Gastrocnemius medialis (tissue), 4 donors: ENCODE measurements at places on chromosomes 3 and 15.

GRCh38 chr15:58568157-58568571, 136.4 kb downstream of the LIPC start:
- no peak for DNase-seq

- DNase-seq = no peak
Observed at GRCh38 chr3:131735544-131735943, 232.8 kb upstream of the MRPL3 start.

DNA sequence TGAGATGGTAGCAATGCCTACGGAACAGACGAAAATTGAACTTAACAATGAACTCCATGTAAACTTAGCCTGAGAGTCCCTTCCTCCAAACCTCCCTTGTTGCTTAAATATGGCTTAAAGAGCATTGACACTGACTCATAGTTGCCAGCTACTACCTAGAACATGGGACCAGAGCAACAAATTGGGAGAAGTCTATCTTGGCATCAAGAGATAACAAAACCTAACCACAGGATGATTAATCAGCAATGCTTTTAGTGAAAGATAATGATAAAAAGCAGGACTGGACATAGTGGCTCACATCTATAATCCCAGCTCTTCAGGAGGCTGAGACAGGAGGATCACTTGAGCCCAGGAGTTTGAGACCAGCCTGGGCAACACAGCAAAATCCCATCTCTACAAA, 117.8 kb upstream of the MNS1 start:
- DNase-seq = no peak

GRCh38 chr3:127831723-127832172, 9.4 kb upstream of the MGLL start:
- no peak for DNase-seq

DNA sequence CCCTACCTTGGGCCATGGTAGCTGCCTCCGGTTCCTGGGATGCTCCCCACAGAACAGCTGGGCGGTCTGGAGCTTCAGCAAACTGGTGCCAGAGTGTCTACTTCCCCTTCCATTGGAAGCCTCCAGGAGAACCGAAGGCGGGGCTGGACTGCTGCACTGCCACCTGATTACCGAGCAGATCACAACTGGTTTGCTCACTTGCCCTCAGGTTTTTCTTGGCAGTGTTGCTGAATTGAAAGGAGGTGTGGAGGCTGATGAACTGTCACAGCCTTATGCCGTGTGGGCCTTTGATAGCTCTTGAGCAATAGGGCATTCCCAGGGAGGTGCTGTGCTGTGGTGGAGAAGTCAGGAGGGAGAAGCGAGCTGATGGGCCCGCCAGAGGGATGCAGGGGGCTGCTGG, at the start of gene TGM5:
Gene TGM5 (minus strand): TSS at position 95 of the 400 bp plus-strand sequence. CDS start 79 bp downstream, at position 16.
- no peak for DNase-seq

DNA sequence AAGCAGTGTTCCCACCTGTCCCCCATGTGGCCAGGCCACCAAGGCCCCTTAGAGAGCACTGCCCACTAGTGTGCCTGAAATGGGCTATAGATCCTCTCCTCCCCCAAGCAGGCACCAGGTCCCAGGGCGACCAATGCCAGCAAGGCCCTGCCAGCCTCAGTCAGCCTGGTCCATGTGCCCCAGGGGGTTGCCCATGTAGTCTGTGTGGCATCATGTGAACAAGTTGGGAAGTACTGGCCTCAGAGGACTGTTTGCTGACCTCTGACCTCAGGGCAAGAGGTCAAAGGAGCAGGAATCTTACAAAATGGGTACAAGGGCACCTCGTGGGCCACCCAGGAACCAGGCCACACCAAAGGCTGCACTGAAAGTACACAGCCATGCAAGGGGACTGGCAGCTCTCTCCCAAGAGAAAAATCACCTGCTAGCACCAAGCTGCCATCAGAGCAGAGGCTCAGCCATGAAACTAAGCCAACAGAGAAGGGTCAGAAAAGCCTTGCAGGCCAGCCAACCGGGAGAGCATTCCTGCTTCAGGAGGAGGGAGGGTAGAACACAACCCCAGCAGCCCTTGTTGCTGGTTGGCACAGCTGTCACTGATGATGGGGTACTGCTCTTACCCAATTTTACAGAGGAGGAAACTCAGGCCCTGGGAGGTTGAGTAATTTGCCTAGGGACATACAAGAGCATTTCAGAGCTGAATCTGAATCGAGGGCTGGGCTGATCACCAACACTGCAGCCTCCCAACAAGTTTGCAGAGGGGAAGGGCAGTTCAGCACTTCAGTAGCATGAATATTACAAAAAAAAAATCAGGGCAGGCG, 5.2 kb upstream of the FURIN start:
- peak; percentile 64 for DNase-seq

GRCh38 chr3:104763007-104763406, 603.7 kb upstream of the ALCAM start:
- DNase-seq = no peak

DNA sequence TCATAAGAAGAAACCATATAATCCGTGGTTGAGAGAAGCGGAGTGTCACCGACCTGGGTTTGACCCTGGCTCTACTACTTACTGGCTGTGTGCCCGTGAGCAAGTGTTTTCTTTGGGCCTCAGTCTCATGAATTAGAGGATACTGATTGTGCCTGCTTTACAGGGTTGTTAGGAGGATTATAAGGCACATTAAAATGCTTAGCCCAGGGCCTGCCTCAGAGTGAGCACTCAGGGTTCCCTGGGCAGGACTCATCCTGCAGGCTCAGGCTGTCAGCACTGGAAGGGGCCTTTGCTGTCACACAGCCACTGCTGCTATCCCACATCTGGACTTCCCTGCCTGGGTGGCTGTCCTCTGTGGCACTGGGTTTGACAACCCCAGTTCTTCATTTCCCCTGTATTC, 4.7 kb downstream of the PLA2G4F start:
- DNase-seq = no peak

DNA sequence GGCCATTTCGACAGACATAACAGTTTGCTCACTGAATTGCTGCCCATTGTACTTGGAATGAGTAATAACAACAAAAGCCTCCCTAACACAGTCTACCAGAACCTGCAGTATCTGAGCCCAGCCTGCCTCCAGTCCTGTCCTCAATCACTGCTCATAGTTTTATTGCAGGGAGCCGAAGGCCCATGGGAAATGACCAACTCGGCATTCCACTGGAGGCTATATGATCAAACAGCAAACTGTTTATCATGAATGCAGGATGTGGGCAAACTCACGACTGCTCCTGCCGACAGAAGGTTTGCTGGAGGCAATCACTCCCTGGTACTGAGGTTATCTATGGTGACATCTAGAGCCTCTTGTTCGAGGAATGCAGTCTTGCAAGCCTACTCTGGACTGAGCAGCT, 46.3 kb downstream of the LSM3 start:
- no peak for DNase-seq

DNA sequence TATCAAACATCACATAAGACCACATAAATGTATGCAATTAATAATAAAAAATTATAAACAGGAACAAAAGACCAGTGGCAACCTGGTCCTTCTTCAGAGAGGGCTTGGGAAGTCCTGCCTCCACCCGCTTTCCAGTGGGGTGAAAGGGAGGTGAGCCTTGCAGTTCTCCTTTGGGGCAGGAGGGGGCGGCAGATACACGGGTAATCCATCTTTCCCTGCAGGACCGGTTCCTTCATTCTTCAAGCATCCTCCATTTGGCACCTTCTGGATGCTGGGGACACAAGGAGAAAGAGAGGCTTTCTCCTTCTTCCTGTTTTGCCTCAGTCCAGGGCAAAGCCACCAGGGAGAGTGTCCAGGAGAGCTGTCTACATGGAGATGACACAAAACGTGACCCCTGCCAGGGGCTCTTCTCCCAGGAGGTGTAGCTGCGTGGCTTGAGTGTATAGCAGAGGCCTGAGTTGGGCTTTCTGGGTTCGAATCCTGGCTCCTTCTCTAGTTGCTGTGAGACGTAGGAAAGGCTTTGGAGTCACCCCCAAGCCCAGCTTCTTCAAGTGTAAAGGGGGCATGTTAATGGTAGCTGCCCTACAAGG, 23.2 kb downstream of the RPLP1 start:
- DNase-seq = peak; percentile 45

DNA sequence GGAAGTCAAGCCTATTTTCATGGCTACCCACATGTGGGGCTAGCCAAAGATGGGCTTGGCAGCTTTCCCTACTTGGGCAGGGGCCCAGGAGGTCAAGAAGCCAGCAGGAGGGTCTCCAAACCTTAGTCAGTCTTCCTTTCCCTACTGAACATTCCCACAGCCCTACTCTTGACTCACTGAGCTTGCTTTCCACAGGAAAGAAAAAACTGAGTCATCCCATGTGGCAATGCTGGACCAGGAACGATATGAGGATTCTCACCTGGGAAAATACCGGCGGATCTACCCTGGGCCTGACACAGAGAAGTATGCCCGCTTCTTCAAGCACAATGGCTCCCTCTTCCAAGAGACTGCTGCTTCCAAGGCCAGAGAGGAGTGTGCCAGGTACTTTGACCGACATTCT, 3.7 kb upstream of the NGRN start:
- no peak for DNase-seq

DNA sequence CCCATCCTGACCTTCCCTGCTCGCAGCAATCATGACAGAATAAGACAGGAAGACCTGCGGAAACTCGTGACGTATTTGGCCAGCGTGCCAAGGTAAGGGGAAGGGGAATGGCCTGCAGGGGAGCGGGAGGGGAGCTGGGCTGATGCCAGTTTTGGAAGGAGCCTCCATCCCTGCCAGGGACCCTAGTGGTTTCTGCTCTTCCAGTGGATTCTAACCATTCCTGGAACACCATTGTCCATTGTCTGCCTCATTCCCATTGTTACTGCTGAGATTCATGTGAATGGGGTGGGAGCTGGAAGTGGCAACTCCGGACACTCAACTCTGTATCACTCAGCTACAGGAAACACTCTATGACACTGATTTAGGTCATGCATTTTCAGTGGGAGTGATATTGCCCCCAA, 242.9 kb upstream of the ROPN1 start:
- DNase-seq = no peak

- DNase-seq = peak; percentile 3
Observed at GRCh38 chr15:53197426-53197839, 407.3 kb upstream of the ONECUT1 start.

DNA sequence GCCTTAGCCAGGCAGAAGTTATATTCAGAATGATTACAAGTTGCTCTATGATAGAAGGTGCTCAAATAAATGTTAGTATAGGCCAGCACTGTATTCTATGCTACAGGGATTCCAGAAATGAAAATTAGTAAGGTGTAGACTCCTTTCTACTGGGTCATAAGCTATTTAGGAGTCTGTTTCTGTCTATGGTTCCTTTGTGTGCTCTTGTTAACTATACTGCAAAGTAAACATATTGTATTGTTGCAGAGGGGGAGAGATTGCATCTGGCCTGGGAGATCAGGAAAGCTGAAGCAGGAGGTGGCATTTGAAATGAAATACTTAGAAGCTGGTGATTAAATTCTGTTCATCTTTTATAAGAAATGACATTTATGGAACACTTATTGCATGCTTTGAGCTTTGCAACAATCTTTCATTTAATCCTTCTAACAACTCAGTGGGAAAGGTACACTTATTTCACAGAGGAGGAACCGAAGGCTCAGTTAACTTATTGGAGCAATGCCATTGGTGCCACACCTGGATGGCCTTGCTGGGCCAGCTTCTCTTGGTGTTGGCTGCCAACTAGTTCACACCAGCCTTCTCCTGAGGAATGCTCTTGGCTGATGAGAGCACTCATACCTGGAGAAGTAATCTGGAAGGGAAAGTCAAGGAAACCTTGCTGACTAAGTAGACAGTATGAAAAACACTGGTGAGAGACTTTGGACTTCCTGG, 39.1 kb downstream of the ABHD5 start:
- no peak for DNase-seq

DNA sequence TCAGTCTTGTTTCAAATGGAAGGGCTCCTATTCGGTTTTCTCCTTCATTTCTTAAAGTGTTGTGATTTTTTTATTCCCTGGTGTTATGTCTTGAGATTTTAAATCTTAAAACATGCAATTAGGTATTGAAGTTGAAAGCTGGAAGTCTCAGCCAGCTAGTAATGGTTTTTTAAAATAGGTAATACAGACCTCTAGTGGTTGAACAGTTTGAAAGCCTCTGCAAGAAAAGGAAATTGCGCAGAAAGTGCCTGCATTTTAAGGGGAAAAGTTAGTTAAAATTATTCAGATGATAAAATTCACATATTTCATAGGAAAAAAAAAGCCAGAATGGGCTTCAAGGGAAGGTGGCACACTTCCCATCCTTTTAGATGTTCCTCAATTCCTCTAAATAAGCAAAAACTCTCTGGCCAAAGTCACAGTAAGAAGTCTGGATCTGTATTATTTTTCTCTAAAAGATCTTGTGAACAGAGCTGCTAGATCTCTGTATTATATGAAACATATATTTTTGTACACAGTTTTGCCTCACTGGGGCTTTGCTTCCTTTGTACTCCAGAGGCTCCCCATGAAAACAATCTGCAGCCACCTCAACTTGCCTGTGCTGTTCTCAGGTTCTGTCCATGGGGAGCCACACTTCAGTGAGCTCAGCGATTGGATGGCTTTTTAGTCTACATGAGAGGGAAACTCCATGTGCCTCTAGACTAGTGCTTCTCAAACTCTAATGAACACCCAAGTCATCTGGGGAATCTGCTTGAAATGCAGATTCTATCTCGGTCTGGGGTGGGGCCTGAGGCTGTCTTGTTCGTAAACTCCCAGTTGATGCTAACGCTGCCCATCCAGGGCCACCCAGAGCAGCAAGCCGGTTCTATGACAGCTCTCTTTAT, 21.5 kb downstream of the AGTR1 start:
- no peak for DNase-seq

DNA sequence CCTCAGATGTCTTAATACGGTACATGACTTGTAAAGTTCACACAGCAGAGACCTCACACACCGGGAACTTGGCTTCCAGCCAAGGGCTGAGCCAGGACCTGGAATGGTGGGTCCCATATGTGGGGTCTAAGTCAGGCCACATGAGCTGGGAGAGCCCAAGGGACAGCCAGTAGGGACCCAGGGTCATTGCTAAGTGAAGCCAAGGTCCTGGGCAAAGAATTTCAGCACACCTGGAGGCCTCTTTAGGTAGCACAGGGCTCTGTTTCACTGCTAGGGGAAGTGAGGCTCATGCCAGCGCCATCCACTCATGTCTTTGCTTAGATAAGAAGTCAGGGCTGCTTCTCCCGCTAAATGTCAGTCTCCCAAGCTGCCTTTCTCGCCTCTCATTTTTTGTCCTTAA, 116.6 kb upstream of the TLE3 start:
- no peak for DNase-seq
